ENCODE measurements at places on chromosomes 12 and 14.

DNA sequence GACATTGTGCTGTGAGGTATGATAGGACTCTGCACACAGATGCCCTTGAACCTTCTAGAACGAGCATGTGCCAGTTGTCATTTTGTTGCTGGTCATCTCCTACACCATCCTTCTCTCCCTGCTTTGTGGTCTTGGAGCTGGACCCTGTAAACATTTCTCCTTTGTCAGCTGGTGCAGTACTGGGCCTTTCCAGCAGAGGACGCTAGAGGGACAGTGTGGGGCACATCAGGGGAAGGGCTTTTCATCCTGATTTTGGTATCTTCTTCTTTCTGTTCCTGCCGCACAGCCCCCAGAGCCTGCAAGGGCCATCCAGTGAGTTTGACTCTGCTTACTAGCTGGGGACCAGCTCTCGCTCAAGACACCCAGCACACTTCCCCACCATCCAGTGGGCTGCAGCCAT lies 484.6 kb downstream of the AACS start:
- DNase-seq, result no peak

GRCh38 chr12:24127919-24128721 lies 178.7 kb upstream of the SOX5 start:
- no peak for DNase-seq

DNA sequence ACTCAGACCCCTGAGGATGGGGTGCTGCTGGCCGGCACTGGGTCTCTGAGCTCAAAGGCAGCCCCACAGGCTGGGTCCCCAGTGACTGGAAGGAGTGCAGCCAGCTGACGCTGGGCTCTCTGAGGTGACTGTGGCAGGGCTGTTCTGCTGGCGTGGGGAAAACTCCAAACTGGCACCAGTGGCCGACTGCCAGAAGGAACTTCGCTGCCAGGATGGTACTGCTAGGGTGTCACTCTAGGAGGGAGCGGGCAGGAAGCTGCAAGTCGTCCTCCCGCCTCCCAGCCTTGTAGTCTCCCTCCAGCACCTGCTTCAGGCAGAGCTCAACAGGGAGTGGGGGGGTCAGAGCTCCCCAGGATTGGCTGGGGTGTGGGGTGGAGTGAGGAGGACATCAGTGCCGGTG lies 41.3 kb downstream of the CDC42BPB start:
- DNase-seq, result no peak

DNA sequence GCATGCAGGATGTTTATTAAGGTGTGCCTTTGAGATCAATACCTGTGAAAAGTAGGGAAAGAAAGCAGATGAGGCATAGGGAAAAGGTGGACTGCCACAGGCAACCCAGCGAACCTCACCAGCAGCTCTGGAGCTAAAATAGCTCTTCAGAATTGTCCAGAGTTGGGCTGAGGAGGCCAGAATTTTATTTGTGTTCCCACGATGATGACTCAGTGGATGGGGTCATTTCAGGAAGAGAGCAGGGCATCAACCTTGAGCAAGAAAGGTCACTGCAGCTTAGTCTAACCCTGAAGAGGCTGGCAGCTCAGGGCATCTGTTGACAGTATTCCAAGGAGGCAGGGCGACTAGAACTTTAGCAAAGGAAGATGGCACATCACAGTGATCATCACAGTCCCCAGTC lies 696.1 kb downstream of the DIO2 start:
- DNase-seq, result no peak

GRCh38 chr12:109435428-109436187 lies 41.5 kb downstream of the KCTD10 start:
- DNase-seq, result no peak

GRCh38 chr14:101914083-101914482 lies 50.3 kb upstream of the DYNC1H1 start:
- no peak for DNase-seq

GRCh38 chr14:57378661-57379060 lies 11.7 kb upstream of the NAA30 start:
- DNase-seq, result no peak

DNA sequence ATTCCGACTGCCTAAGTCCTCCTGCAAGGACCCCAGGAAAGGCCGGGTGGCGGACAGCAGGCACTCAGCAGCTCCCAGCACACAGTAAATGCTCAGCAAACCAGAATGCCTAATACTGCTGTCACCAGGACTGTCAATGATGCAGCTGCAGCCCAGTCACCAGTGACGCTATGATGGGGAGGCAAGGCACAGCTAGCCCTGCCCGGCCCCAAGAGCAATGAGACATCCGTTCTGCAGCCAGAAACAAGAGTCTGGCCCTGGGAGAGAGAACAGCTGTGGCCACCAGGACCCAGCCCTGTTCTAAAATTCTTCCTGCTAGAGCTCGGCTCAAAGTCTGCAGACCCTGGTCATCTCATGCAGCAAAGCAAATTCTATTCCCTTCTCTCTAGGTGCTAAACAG lies 69.8 kb downstream of the NCOR2 start:
- DNase-seq, result no peak

DNA sequence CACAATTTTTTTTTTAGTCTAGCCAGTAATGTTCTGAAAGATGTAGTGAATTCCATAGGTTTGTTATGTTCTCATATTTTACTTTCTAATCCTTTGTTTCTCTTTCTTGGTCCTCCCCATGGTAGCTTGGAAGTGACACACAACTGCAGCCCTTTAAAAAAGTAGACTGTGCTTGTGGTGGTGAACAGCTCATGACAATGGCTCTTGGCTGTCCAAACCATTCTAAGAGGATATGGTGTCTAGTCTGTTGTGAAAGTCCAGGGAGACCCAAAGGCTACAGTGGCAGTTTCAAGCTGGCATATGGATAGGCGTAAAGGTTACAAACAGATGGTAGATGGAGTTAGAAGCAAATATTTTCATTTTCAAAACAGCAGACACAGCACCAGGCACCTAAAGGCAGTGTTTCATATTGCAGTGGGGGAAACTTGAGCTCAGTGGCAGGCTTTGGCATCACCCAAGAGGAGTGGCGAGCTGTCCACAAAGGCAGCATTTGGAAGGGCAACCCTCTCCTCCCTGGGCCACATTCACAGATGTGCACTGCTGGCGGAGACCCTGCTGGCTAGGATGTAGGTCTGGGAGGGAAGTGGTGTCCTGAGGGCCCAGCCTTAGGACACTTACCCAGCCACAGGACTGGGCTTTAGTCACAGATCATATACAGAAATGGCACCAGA lies 102.1 kb downstream of the DYRK2 start:
- no peak for DNase-seq

All from right forelimb (tissue), 1 donor.